ENCODE measurements at places on chromosomes 1 and 21.

DNA sequence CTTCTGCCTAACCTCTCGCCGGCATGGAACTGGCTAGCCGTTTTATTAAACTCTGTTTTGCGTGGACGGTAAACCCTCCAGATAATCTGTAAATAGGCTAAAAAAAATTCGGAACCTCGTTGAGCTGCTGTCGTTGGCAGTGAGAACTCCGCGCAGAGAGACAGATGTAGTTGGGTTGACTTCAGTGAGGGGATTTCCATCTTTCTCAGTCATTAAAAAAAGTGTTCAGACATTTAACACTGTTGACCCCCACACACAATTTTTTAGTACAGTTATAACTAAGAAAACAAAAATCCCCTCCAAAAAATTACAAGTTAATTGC lies 464 bp downstream of the PARK7 start:
- DNase-seq, result no peak

DNA sequence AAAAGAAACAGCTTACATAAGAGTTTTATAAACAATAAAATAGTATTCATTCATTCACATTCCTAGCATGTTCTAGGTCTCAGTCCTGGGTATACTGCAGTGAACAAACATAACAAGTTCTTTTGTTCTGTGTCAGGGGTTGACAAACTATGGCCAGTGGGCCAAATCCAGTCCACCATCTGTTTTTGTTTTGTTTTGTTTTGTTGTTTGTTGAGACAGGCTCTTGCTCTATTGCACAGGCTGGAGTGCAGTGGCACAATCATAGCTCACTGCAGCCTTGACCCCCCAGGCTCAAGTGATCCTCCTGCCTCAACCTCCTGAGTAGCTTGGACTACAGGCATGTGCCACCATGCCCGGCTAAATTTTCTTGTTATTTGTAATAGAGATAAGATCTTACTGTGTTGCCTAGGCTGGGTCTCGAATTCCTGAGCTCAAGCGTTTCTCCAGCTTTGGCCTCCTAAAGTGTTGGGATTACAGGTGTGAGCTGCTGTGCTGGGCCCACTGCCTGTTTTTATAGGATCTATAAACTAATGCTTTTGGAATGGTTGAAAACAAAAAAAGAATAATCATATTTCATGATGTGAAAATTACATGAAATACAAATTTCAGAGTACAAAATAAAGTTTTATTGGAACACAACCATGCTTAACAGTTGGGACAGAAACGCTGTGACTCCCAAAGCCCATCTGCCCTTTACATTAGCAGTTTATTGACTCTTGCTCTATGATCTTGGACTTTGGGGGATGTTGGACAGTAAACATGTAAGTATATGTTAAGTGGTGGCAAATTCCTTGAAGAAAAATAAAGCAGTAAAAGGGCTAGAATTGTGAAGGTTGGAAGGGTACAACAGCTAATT lies 17.9 kb downstream of the CAPZA1 start:
- no peak for DNase-seq

DNA sequence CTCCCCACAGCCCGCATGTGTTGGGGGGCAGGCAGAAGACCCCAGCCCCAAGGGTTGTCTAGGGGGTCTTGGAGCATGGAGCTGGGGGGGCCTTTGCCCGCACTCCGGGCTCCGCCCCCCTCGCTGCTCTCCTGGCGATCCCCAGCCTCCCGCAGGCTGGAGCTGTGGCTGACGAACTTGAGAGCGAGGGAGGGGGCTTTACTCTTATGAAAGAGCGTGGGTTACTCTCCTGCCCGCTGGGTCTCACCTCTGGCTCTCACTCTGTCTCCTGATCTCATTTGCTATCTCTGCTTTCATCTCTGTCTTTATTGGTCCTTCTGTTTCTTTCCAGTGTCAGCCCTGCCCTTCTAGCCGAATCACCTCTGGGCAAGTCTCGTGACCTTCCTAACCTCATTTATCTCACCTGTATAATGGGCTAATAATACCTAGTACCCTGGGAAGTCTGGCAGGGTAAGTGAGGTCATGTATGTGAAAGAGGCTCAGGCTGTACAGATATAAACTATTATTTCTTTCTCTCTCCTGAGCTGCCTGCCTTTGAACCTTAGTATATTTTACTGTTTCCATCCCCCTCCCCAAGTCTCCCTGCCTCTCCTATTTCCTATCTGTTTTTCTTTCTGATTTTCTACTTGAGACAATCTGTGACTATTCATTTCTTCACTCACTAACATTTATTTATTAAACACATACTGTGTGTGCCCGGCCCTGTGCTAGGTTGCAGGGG lies 731 bp downstream of the EFNA4 start:
- DNase-seq, result peak; percentile 53

GRCh38 chr1:209207701-209208286 lies 375.7 kb upstream of the CAMK1G start:
- DNase-seq, result peak; percentile 69

- DNase-seq, result peak; percentile 87
Observed at GRCh38 chr1:3618881-3619671, 5.7 kb upstream of the TPRG1L start.

DNA sequence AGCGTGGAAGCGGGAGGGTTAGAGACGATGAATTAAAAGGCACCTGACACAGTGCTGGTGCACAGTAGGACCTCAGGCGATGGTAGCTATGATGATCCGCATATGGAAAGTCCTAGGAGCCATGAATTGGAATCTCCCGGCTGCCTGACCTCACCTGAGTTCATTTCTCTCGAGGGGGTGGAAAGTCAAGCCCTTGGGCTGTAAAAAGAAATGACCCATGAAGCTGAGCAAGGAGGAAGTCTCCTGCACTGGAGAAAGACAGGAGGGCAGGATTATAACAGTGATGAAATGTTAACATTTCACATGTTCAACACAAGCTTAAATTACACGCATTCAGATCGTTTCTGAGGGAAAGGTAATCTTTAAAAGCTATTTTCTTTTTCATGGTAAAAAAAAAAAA lies 481.2 kb downstream of the MATN1 start:
- DNase-seq, result no peak

- peak; percentile 92 for DNase-seq
Observed at GRCh38 chr1:227734856-227735538, at the start of the genes JMJD4 and SNAP47. TSS of gene JMJD4 (minus strand) at chr1:227735302. CDS start at chr1:227735273, 29 bp downstream. TSS of gene SNAP47 (plus strand) at chr1:227735435. CDS start at chr1:227747737, 12,302 bp downstream.

DNA sequence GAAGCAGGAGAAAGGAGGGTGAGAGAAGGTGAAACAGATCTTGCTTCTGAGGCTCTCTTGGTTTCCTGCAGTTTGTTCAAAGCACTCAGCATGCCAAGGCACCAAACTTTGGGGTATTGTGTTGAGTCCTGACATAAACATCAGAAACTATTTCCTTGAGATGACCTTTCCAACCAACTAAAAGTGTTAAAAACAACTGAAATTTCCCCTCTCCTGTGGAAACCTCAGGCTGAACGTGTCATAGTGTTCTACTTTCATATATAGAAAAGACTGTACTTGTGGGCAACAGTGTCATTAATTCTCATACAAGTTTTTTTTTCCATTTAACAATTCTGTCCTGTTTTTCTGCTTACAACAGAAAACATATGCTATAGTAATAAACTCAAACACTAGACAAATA lies 6.3 kb upstream of the LYST start:
- no peak for DNase-seq

DNA sequence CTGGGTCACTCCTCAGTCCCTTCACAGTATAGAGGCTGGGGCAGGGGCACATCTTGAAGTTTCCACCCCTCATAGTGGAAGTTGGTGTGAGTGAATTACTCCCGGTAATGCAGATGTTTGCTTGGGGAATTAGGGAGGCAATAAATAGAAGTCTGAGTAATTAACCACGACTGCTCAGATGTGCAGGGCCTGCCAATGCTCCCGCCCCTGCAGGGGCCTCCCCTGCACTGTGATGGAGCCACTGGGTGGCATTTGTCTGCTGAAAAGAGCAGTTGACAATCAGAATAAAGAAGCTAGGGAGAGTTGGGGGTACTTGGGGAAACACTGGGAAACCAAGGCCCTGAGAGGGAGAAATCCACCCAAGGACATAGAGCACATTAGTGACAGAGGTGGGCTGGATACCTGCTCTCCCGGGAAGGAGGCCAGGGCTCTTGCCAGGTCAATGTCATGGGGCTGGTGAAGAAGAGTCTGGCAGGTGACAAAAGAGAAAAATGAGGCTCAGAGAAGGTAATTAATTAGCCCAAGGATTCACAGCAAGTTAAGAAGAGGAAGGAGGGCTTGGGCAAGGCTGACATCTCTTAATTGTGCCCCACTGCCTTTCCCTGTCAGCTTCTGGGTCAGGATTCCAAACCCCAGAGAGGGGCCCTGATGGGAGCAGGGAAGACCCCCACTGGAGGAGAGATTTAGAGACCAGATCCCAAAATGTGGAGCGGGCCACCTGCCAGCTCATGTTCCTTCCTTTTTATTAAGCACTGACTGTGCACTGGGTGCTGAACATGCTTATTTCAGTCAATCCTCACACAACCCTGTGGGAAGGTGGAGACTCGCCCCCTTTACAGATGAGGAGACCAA lies 436.2 kb downstream of the MATN1 start:
- no peak for DNase-seq

GRCh38 chr1:111814642-111815041 lies 58.9 kb downstream of the DDX20 start:
- DNase-seq, result no peak

- no peak for DNase-seq
Observed at GRCh38 chr1:12620488-12620865, 2.5 kb upstream of the DHRS3 start.

DNA sequence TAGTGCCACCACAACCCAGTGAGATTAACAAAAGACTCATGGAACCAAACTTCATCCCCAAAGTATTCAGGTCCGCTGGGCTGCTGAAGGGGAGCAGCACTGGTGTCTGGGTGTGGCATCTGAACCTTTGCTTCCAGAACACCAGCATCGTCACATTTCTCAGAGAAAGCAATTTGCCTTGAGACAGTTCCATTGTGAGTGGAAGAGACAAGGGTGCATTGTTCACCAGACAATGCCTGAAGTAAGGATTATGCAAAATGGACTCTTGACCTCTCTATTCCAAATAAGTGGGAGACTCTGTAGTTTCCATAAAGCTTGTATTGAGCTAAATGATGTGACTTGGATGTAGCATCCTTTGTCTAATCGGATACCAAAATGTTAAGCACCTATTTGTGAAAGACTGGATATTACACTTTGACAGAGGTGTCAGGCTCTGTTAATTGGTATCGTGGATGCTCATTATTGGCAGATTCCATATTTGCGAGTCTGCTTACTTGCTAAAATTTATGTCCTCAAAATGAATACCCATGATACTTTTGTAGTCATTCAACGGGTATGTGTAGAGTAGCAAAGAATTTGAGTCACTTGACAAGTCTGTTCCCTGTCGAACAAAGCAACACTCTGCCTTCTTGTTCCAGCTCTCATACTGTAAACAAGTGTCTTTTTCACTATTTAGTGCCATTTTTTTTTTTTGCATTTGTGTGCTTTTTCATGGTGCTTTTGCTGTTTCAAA lies 75.6 kb downstream of the MRPS6 start:
- DNase-seq, result no peak

- no peak for DNase-seq
Observed at GRCh38 chr1:47390843-47391242, 25.2 kb upstream of the FOXE3 start.

DNA sequence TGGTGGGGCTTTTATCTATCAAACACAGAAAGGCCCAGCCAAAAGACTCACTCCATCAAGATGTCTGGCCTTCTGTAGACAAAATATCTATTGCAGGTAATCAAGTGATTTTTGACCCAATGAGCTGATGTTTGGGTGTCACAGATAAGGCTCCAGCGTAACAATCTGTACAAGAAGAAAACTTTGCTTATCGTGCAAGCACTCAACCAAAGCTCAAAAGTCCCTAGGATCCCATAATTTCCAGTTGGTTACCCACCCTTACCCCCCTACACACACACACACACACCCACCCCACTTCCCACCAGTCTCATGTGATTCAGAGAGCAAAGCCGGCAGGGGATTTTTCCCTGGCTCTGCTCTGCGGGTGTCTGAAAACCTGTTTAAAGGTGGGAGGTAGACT lies 5.8 kb downstream of the ITPKB start:
- DNase-seq, result no peak

Measured in neuronal stem cell (in vitro differentiated cells).